ENCODE measurements at places on chromosomes 1 and 21. TPM values are rescaled to one million over a fixed set of nuclear protein-coding genes. Genes with fewer than 3 reads are reported as not detected.

- DNase-seq = peak; percentile 14
Observed at GRCh38 chr21:37565530-37566223, 199.1 kb downstream of the DYRK1A start.

DNA sequence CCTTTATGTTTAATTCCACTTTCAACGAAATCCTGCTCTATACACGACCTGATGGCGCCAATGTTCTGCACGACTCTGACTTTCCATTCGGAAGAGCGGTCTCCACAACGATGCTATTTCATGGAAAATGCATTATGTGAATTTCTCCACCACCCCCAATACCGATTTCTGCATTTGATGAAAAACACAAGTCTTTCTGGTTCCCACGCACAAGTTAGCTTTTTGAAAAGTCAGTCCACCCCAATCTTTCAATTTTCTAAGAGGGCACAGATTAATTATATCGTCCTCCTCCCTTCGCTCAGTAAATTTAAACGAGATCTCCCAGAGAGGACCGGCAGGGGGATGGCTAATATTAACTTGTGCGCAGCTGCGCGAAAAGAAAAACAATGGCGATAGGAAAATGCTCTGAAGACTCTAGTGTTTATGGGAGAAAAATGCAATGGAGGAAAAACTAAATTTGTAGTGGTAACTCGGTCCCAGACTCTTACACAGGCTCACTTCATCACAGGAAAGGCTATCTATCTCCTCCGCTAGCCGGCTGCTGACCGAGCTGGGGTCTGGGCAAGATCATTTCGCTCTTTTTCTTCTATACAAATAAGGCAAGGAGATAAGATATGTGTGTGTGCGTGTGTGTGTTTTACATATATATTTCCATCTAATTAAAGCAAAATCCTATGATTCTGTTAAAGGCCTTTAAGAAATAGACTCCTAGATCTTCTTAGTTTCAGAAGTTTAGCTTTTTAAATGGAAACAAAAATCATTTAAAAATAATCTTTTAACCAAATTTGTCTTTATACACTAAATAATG is 1.2 kb upstream of the LHX8 start:
- no peak for DNase-seq

DNA sequence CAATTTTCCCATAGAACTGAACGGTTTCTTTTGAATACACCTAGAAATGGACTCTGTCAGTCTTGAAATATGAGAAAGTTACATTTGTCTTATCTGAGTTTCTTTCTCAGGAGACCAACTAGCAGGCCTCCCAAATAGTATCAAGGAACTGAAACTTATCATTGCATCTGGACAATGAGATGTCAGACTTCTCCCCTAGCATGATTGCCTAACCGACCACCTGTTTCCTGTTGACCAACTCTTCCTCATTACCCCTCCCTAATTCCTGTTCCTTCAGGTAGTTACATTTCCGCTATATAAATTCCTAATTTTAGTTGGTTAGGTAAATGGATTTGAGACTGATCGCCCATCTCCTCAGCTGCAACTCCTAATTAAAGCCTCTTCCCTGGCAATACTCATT is 1587.3 kb downstream of the NCAM2 start:
- no peak for DNase-seq

DNA sequence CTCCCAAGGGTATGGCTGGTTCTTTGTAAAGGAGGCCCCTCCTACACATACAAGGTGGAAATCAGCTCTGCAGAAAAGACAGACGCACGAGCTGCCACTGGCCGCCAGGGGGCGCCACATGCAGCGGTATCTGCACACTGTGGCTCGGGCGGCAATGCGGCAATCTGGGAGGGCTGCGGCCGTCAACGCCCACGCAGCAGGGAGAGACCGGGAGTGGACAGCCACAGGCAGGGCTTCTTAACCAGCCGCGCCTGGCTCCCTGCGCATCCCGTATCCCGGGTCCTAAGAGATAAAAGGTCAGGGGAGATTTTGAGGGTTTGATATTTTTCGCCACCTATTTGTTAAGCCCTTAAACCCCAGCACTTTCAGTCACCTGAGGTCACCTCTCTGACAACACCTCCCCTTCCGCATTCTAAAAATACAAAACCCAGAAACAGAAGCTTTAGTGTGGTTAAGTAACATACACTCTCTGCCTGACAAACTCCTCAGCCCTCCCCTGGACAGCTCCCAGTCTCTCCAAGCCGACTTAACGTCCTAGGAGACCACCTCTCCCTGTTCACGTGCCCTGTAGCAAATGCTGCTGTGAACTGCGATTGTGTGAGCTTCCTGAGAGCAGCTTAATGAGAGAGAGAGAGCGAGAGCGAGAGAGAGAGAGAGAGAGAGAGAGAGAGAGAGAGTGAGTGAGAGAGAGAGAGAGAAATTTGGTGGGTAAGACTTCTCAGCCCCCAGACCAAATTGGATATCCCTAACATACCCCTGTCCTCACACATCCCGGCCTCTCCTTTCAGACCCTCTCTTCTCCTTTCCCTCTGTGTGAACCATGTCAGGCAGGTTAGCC is 13.5 kb upstream of the KCNA2 start:
- peak; percentile 88 for DNase-seq

DNA sequence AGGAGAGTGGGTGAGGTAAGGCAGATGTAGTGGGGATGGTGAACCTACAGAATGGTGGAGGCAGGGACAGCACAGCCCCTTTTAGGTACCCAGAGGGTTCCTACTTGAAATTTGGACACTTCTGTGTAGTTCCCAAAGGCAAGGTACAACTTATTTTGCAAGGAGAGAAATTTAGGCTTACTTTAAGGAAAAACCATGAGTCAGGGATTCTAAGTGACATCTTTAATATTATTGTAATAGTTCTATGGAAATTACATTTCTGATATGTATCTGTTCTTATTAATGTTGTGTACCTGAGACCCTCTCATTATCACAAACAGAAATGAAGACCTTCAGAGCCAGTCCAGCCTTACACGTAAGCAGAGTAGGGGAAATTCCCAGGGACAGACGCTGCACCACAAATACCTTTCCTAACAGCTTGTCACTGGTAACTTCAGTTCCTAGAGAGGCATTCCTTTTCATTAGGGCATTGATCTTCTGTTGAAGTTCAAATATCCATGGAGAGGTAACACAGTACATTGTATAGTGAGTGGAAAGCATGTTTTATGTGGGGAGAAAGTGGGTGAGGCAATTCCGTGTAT is 7.9 kb downstream of the DYRK3 start:
- no peak for DNase-seq

GRCh38 chr1:91714867-91715381 is 171.0 kb downstream of the TGFBR3 start:
- no peak for DNase-seq

Gene CLDN17
- total RNA-seq = not detected

Gene CALML6
- total RNA-seq = 0.20 TPM
